Stimulated activated CD8-positive, alpha-beta memory T cell treated with anti-CD3 and anti-CD28 coated beads, Interleukin-7, amount 100 ng/mL, for 1 hour (primary cell): ENCODE measurements at places on chromosomes 4 and X.

- no peak for DNase-seq
These were observed 86.0 kb downstream of the LRP2BP start for GRCh38 chr4:185309770-185310169.

- no peak for DNase-seq
These were observed 244.3 kb downstream of the GPAT3 start for GRCh38 chr4:83780053-83780733.

DNA sequence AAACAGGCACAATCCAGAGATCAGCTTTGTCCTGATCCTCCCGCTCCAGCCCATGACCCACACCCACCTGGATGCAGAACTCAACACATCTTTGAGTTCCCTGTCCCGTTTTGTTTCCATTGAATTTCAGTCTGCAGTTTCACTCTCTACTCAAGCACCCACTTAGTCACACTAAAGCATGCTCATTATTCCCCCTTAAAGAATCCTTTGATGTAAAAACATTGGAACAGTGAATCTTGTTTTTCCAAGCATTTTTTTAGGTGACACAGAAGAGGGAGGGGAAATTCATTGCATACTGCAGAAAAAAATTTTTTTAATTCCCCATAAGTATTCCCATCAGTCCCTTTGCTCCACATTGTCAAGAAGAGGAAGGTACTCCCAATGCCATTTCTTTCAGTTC lies 249.7 kb upstream of the TTC29 start:
- DNase-seq: no peak

DNA sequence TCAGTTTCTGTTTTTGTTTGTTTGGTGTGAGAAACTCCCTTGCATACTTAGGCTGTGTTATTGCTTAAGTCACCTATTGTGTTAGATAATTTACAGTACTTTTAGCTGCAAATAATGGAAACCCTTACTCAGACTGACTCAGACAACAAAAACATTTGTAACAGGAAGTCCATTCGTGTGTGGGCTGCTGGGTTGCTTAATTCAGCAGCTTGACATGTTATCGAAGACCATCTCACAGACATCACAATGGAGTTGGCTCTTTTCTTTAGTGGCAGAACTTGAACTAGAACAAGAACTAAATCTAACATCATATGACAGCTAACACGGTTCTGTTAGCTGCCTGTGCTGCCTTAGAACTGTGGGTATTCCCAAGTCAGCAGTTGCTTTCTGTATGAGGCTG lies 9.9 kb upstream of the GABRE start:
- no peak for DNase-seq
